Midbrain (tissue), 1 donor: ENCODE measurements at places on chromosomes 7 and 10.

- DNase-seq = no peak
These were observed 85.8 kb upstream of the KCNMA1 start for GRCh38 chr10:77723376-77723775.

GRCh38 chr10:32104622-32105509, 48.6 kb upstream of the KIF5B start:
- no peak for DNase-seq

GRCh38 chr7:139776486-139777132, 1.2 kb downstream of the HIPK2 start:
- DNase-seq = no peak

GRCh38 chr7:132160611-132161532, 415.4 kb downstream of the PLXNA4 start:
- peak; percentile 9 for DNase-seq

GRCh38 chr7:42342381-42342780, 105.4 kb upstream of the GLI3 start:
- no peak for DNase-seq
